ENCODE measurements at places on chromosomes 3 and 15. TPM values are rescaled to one million over a fixed set of nuclear protein-coding genes. Genes with fewer than 3 reads are reported as not detected.

TMOD2 gene
- total RNA-seq: 8.0 TPM

CPNE9 gene
- not detected for total RNA-seq

FBXO40 gene
- total RNA-seq: not detected

DZIP1L gene
- 16.9 TPM for total RNA-seq

MRAS gene
- 48.0 TPM for total RNA-seq

DNA sequence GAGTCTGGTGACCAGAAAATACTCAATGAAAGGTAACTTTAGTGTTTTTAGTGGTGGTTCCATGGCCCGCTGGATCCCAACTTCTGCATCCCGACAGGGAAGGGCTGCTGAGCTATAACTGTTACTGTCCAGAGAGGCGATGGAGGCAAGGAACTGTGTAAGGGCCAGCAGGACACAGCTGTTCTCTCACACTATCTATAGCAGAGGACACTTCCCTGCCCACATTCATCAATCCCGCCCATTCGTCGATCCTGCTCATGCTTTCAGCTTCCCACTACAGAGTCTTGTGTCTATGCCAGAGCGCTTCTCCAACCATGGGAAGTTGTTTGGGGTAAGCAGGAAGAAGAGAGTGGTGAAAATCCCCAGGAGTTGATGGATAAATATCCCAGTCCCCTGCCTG is 8.4 kb downstream of the COLQ start:
- no peak for DNase-seq
